ENCODE measurements at places on chromosomes 7 and 10.

- DNase-seq, result no peak
Measured at GRCh38 chr10:56346845-56347415, 14.1 kb downstream of the ZWINT start.

- DNase-seq, result peak; percentile 76
Measured at GRCh38 chr7:140653319-140654108, 12.9 kb upstream of the DENND2A start.

GRCh38 chr10:102069071-102069470, 3.9 kb downstream of the HPS6 start:
- DNase-seq, result no peak

DNA sequence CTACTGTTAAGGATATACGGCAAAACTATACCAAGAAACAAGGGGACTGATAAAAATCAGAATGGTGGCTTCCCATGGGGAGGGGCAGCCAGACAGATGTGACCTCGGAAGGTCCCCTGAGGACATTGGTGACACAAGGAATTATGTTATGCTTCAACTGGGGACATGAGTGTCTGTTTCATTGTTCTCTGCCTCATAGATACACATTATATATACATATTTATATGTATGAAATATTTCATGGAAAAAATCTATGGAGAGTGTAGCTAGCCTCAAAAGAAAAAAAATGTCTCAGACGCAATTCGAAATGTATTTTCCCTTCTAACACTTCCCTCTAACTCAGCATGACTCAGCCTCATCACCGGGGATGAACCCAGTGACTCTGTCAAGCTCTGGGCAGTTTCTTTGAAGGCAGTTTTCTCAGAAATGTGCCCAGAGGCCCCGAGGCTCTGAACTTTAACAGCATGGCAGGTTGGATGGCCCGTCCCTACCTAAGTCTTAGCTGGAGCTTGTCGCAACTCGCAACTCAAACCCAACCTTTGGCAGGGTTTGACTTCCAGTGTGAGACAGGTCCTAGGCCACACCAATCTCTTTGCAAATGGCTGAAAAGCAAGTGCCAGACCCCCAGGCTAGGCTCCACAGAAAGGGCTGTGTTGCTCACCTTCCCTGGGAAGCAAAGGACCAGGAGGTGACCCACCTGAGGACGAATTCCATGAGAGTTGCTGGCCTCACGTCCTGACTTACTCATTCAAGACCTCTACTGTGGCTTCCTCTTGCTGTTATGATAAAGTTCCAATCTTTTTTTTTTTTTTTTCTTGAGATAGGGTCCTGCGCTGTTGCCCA, 86.9 kb downstream of the CARD11 start:
- no peak for DNase-seq

GRCh38 chr7:8284606-8285005, 22.6 kb upstream of the ICA1 start:
- peak; percentile 88 for DNase-seq

GRCh38 chr10:51272555-51272954, 198.3 kb downstream of the PRKG1 start:
- DNase-seq, result no peak

GRCh38 chr10:59108886-59109288, 67.6 kb upstream of the PHYHIPL start:
- DNase-seq, result no peak

- DNase-seq, result no peak
Measured at GRCh38 chr10:97726636-97727178, 10.2 kb upstream of the ZFYVE27 start.

GRCh38 chr7:2897023-2897422, 52.9 kb upstream of the GNA12 start:
- DNase-seq, result no peak

DNA sequence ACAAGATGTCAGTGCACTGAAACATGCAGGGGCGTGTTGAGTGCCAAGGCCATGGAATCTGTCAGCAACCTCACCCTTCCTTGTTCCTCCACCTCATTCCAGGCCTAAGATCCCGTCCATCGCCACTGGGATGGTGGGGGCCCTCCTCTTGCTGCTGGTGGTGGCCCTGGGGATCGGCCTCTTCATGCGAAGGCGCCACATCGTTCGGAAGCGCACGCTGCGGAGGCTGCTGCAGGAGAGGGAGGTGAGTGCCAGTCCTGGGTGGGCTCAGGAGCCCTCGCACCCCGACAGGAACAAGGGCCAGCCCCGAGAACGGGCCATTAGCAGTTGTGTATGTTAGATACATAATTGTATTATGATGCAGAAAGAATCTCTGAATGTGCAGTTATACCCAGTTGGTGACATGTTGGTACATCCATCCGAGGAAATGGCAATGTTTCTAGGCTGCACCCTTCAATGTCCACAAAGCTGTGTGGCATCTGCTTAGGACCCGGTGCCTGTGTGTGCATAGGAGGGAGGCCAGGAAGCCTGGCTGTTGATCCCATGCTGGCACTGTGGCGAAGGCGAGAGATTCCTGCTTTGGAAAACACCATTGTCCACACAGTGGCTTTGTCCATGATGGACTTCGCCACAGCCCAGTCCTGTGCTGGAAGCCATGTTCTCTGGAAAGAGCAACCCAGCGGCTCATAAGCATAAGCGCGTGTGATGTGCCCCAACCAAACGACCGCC, 154.2 kb downstream of the EGFR start:
- no peak for DNase-seq

DNA sequence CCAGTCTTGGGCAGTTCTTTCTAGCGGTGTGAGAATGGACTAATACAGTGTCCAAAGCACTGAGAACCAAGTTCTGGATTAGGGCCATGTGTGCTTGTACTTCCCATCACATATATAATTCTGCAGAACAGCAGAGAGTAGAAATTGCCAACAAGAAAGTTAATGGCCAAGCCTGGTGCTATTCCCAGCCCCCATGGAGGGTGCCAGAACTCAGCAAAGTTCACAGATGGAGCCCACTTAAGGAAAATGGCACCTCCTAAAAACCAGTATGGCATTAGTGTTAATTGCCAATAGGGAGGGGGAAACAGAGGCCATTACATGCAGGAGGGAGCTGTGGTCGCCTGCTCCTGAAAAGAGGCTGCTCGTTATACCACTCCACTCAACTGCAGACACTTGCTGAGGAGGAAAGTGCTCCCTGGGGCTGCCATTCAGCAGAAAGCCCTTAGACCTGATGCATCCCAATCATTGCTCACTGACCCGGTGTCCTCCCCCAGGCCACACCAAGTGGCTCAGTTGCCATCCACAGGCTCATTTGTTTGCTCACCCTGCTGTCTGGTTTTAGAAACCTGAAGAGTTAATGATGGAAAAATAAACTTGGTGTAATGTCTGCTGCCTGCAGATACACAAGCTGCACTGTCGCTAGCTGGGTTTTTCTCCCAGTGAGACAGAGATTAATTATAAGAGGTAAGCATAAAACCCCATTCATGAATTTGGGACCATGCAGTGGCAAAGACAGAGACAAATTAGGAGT, 280.6 kb downstream of the GFRA1 start:
- no peak for DNase-seq

DNA sequence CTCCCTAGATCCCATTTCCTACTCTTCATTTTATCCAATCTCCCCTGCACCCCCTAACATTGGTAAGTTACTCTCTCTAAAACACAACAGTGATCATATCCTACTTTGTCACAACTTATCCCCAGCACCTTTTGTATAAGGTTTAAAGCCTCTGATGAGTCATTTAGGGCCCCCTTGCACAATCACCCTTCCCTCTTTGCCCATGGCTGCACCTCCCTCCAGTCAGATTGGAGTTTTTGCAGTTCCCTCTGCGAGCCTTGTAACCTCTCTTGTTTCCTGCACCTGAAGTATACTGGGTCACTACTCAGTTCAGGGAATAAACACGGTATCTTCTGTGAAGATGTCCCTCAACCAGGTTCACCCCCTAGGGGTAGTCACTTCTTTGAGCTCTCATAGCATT, 55.9 kb upstream of the ADRB1 start:
- DNase-seq, result no peak

GRCh38 chr7:1925349-1925748, 255.3 kb downstream of the ELFN1 start:
- DNase-seq, result no peak

All from NCI-H1105 treated with DMSO at 0.1 percent for 48 hours (cell line).